Stimulated activated CD4-positive, alpha-beta T cell treated with anti-CD3 and anti-CD28 coated beads, Interleukin-15, amount 100 ng/mL, for 48 hours (primary cell): ENCODE measurements at places on chromosomes 2 and 18.

DNA sequence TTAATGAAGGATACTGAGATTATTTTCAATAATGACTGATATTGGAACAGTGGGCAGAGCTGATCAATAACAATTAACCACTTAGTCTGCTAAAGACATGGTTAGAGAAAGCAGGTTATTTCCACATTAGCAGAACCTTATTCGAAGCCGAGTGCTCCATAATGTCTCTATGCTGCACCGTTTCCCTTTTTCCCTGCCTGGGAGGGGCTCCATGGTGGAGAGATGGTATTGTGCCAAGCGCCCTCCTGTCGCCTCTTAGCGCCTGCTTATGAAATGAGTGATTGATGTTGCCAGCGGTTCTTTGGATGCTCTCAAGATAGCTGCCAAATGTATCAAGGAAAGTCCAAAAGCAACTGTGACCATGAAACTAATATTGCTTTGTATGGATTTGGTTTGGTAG, 34.6 kb upstream of the INSIG2 start:
- no peak for DNase-seq

DNA sequence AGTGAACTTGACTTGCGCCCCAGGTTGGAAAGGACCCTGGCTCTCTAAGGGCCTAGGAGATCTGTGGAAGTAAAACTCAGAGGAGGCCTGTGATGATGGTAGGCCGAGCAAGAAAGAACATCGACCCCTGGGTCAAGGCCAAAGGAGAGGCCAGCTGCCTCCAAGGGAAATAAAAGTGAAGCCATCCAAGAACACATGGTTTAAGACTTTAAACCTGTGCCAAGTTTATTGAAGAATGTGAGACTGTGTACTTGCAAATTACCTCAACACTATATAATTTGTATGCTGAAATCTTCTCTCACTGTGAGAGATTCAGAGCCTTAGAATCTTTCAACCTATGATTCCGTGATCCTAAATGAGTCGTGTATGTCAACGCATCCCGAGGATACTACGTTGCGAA, 40.7 kb upstream of the COBLL1 start:
- no peak for DNase-seq

GRCh38 chr18:66557091-66557490, 46.8 kb downstream of the CDH19 start:
- no peak for DNase-seq

DNA sequence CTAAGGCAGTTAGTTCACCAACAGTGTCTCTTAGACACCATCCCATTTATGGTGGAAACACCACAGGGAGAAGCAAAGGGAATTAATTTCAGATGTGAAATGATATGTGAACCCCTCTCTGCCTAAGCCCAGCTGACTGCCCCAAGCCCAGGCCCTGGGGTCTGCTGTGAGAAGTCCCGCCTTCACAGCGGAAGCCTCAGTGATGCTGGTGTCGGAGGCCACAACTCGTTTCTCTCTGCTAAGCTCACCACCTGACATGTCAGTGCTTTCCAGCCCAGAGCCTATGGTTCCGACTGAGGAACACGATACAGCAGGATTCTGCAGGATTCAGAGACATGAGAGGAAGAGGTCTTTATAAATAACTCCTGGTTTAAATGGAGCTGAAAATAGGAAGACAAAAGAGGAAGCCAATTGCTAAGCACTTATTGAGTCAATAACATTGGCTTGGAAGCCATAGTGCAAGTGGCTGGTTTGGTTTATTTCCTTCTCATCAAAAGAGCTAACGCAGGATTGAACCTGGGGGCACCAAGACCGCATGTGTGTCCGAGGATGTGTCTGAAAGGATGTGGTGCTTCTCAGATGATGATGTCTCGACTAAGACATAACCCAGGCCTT, 21.9 kb upstream of the LOXHD1 start:
- DNase-seq = no peak

DNA sequence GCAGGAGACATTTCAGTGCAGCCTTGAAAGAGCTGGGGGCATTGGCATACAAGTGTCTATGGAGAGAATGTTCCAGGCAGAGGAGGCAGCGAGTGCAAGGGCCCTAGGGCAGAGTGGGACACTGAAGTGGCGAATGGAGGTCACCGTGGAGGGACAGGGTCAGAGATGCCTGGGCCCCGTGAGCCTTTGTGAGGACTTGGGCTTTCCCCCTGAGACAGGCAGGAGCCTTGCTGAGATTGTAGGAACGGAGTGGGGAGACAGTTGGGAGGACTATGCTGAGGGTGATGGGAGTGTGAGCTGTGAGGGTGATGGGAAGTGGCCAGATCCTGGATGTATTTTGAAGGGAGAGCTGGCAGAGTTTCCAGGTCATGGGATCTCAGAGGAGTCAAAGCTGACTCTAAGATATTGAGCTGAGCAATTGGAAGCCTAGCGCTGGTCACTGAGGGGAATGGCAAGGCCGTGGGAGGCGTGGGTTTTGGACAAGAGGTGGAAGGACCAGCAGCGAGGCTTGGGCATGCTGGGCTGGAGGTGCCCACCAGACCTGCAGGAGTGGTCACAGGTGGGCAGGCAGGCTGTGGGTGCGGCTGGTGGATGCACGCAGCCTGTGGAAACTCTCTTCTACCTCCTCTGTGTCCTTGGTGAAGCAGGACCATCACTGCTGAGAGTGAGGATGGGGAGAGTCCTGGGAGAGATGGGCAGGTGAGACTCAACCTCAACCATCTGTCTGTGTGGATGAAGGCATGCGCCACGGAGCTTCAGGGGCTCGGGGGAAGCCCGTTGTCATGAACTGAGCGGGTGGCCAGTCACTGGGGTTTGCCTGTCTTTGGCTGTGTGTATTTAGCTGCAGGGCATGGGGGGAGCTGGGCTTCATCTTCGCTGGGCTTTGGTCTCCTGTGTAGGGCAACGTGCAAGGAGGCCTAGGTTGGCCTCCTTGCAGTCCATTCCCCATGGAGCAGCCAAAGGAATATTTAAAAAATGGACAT, 241.2 kb upstream of the HS6ST1 start:
- no peak for DNase-seq

- no peak for DNase-seq
Measured at GRCh38 chr2:2566396-2567323, 235.6 kb upstream of the MYT1L start.

DNA sequence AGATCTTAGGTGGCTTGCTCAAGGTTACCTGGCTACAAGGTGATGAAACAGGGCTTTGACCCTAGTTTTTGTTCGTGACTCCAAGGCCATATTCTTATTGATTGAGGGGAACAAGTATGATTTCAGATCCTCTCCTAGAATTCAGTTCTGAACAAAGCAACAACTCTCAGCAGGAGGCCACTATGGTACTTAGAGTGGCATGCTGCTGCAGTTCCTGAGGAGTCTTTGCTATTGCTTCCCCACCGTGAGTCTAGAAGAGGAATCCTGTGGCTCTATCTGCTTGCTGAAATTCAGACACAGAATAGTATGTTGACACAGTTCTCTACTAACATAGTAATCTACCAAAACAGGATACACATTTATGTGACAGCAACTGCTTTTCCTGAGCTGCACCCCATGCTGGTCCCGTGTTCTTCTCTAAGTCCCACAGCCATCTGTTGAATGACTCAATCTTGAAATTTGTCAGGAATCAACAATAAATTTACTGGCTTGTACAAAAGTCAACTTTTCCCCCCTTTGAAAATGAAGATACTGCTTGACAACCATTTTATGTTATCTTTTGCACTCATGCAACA, 4.1 kb downstream of the TGFBRAP1 start:
- DNase-seq = no peak

DNA sequence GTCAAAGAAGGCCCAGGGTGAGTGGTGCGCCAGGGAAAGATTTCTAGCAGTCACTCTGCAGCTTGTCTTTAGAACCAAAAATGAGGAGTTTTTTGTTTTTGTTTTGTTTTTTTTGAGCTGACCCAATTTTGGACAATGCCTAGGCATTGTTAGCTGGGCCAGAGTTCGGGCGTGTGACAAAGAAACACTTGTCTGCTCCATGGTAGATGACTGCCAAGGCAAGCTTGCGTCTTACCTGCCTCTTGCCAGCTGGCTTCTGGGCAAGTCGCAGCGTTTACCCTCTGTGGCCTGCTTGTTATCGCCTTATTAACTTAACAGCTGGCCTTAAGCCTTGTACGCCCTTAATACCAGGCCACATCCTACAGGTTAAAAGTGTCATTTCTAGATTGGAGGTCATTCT, 114.3 kb downstream of the GALNT1 start:
- no peak for DNase-seq

DNA sequence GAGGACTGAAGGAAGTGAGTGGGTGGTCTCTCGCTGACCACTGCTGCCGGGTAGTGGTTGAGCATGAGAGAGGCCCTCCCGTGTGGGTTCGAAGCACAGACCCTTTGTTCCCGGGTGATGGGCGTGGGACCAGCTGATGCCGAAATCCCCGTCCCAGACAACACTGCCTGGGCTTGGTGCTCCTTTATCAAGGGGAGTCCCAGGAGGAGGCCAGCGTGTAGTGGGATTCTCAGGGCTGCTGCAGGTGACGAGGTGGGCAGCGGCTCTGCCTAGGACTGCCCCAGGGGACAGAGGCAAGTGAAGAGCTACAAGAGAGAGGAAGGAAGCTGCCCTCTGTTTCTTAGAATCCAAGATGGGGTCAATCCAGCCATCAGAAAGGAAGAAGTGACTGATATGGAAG, 251.3 kb upstream of the PXDN start:
- DNase-seq = no peak

DNA sequence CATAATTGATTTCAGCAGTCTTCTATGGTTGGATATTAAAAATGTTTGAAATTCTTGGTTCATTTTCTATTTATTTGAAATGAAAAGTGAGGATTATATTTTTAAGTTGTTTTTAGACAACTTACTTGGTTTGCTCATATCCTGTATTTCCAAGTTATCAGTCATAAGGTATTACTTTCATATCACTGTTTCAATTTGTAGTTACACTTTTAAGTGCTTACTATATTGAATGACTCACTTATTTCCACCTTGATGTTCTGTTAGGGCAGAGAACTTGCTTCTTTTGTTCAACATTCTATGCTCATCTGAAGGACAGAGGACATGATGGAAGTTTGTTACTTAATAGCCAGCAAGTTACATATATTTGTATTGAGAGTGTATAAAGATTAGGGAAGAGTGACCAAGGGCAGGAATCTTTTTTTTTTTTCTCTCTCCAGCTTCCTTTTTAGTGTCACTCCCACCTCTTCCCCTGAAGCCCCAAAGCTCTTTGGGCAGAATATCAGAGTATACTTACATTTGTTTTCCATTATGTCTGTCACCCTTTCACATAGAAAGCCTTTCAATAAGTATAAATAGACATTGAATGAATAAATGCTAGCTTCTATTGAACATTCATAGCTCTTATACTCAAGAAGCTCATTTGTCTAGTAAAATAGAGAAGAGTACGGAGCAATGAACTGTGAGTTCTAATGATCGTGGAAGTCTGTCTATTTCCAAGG, 28.1 kb downstream of the PIK3C3 start:
- no peak for DNase-seq

GRCh38 chr2:215794829-215795546, 218.4 kb downstream of the MREG start:
- no peak for DNase-seq

DNA sequence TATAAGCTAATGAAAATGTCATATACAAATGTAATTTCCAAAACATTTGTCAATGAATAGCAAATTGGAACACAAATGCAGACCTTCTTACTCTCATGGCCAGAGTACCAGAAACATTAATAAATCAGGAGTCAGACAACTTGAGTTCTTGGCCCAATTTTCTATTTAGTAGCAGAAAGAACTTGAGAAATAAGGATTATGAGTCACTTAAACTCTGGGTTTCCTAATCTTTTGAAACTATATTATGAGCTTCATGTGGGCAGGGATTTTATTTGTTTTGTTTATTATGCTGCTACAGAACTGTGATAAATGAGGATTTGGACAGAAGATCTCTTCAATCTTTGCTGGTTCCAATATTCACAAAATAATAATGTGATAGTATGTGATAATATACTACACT, 686.7 kb downstream of the NR4A2 start:
- DNase-seq = no peak

DNA sequence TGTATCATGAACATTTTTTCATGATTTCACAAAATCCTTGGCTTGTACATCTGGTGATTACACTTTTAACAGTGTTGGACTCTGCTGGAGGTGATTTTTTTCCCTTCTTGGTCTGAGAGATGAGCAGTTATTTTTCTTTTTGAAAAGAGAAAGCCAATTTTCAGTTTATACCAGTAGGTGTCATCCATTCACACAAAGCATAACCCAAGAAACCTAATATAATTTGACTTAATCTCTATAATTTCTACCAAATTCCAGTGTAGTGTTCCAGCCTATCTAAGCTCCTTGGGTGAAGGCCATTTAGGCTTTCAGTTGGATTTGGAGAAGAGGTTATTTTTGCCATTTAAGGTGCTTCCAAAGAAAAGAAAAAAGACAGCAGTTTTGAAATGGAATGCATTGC, 7.7 kb upstream of the ICOS start:
- DNase-seq = no peak

DNA sequence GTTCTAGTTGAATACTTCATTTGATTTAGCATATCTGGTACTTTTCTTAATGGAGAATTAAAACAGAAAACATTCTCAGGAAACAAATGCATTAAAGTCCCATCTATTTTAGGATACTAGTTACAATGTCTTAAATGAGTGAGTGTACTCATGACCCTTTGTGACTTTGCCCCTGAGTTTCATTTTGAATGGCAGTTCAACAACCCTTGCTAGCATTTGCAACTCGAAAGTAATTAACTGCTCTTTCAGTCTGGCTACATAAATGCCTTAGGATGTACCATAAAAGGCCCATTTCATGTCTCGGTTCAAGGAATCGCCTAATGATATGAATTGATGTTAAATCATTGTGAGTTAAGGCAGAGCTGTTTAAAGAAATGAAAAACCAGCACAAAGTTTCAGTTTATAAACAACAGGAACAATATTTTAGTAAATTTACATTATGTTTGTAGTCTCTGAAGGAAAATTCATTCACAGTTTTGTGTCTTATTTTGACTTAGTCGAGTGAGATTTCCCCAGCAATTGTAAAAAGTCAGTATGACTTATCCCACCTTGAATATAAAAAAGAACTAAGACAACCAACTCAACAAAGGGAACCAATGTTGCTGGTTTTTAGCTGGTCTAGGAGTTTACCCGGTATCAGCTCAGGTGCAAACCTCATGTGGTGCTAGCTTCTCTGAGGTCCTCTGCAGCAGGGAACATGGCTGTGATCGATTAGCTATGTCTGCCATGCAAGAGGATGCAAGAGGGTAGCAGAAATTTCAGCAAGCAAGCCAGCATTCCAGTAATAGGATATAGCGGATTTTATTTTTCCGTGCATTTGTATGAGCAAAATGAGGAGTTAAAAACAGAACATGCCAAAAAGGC, 386.2 kb downstream of the PTPRM start:
- no peak for DNase-seq

GRCh38 chr2:233990261-233990798, 60.2 kb upstream of the SPP2 start:
- DNase-seq = peak; percentile 36
